ENCODE measurements at places on chromosomes 2 and 18.

GRCh38 chr2:119155633-119156032 is 2.9 kb downstream of the C1QL2 start:
- no peak for DNase-seq

DNA sequence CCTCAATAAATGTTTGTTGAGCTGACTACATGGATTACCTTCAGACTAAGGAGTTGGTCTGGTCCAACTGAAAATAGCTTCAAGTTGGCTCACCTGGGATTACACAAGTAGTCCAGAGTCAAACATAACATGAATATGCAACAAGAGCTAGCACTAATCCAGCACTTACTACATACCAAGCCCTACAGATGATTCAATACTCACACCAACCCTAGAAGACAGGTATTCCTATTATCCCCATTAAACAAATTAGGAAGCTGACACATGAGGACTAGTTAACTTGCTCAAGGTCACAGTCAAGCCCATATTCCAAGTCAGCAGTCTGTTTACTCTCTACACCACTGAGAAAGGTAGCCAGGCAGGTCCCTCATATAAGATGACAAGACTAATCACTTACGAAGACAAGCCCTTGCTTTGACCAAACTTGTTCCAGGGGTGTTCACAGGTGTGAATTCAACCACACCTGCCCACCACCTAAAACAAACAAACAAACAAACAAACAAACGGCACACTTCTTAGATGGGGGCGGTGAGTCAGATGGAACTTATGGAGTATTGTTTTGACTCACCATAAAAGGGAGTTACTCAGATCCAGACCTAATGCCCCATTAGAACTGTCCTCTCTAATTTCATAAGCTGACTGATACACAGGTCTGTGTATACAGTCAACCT is 29.1 kb downstream of the TMEM131 start:
- no peak for DNase-seq

- no peak for DNase-seq
Observed at GRCh38 chr2:230346921-230347533, 20.0 kb downstream of the SP140L start.

DNA sequence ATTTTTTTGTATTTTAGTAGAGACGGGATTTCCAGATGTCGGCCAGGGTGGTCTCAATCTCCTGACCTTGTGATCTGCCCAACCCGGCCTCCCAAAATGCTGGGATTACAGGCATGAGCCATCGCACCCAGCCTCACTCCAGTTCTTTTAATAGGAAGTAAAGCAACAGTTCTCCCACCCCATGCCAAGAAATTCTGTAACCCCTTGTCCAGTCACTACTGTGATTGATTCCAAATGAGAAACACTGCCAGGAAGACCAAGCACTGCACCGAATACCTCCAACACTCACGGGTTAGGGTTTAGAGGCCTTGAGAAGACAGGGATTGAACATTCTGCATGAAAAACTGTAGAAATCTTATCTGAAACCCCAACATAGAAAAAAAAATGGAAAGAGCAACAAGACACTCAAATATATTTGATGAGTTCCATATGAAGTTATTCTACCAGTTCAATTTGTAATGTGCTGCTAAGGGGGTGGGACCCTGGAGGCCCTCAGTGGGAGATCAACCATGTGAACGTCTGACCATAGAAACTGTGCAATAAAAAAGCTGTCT is 48.2 kb upstream of the BIN1 start:
- no peak for DNase-seq

DNA sequence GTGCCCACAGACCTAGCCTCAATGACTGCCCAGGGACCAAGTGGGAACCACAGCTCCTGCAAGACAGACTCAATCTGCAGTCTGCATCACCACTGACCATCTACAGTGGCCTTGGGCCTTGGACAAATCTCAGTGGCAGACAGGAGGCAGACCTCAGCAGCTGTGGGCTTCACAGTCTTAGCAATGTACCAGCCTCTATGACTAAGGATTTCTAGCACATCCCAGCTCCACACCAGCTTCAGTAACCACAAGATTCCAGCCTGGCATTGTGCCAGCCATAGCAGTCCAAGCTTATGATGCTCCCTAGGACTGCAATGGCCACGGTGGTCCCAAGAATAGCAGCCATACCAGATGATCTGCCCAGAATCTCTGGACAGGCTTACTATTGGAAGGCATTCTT is 19.6 kb upstream of the WDR75 start:
- DNase-seq, result no peak

DNA sequence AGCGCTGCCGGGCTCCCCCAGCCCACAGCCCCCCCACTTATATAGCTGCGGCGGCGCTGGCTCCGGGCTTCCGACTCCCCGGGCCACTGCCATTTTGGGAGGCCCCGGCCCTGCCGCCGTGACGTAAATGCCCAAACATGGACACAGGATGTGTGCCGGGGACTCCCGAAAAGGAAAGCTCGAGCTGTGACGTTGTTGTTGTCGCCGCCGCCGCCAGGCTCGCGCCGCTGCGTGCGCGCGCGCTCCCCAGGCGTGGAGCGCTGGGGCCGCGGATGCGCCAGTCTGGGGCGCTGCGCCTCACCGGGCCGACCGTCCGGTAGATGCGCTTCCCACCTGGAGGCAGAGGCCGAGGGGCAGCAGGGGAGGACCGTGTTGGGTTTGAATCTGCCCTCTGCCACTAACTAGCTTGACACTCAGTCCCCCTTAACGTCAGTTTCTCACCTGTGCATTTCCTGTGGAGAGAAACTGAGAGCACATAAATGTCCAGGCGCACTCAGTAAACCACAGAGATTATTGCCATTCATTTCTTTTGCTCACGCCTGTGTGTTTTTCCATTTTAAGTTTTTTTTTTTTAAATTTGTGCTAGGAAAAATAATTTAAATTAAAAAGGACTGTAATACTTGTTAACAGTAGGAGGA is at the start of gene EGR4:
Gene EGR4 (minus strand): TSS at position 15 of the 638 bp plus-strand sequence. CDS start 231 bp downstream, outside the sequence.
- peak; percentile 86 for DNase-seq

GRCh38 chr2:72821118-72821517 is 4.7 kb downstream of the EXOC6B start:
- no peak for DNase-seq

DNA sequence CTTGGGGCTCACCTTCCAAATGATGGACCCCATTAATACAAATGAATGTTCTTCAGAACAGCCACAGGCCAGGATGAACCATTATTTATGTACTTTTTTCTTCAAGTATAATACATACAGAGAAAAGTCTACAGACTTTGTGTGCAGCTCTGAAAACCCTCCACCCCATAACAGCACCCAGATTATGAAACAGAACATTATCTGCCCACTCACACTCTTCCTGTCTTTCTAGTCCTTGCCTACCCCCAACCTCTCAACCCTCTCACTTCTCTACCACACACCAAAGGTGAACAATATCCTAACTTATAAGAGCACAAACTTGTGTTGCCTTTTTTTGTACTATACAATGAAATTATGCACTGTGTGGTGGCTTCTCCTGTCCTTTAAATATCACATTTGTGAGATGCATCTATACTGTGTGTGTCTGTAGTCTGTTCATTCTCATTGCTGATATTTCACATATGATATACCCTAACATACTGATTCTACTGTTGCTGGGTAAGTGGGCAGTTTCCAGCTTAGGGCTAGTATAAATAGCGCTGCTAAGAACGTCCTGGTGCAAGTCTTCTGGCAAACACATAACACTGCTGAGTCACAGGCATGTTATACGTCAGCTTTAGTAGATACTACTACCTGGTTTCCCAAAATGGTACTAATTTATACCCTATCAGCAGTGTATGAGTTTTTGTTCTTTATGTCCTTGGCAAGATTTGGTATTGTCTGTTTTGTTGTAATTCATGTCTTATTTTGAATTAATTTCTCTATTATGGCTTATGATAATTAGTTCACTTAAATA is 1.0 kb upstream of the NPHP1 start:
- DNase-seq, result no peak

DNA sequence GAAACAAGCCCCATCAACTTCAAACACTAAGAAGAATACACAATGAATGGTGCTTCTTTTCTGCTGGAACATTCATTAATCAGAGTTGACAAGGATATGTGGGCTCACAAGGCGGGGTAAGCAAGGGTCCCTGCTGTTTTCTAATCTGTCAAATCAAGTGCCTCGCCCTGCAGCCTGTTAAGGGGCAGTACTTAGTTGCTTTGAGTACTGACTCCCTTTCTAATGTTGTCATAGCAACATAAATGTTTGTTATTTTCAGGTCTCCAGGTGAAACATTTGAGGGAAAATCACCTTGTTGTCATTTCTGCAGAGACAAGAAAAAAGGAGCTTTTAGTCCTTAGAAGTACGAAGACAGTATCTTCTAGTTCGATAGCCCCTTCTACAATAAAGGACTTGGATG is 284.7 kb upstream of the PKDCC start:
- no peak for DNase-seq

DNA sequence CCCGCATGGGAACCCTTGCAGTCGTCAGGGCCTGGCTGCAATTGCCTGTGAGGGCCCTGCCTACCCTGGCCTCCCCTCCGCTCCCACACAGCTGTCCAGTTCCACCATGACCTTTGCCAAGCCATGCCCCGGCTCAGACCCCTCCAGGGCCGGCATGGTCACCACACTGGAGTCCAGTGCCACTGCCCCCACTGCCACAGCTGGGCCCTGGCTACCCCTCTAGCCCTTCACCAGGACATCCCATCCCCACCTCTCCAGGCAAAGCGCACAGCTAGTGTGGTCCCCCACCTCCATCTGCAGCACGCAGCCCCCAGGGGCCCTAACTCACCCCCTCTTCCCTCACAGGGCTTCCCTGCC is 70.3 kb upstream of the SMAD7 start:
- DNase-seq, result no peak

DNA sequence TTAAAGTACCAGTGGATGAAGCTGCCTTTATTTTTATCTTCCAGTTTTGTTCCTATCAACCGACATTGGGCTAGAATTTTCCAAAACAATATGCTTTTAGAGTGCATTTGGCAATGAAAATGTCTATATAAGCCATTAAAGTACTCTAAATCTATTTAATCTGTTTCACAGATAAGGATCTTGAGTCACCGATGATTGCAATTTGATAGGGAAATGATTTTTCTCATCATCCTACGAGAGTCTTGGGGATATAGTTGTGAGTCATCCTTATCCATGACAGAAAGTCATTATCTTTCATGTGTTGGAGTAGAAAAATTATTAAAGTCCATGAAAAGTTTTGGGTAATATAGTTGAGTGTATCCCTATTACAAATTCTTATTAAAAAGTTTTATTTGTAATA is 26.1 kb downstream of the SLC39A10 start:
- no peak for DNase-seq

GRCh38 chr2:218829868-218830451 is 1.6 kb downstream of the PRKAG3 start:
- DNase-seq, result no peak

- peak; percentile 33 for DNase-seq
Observed at GRCh38 chr2:42809819-42810120, 17.4 kb upstream of the HAAO start.

DNA sequence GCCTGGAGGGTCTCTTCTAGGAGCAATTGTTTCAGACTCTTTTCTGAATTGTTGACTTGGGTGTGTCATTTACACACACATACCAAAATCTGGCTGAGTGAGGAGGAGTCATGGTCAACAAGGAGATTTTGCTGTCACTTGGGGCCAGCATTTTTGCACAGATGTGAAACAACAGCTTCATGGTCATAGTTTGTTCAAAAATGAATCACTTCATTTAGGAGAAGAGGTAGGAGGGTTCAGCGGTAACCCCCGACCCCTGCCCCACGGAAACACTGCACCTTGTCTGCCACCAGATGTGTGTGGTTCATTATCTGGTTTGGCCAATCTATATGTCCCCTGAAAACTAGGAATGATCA is 42.2 kb downstream of the LBH start:
- DNase-seq, result no peak

GRCh38 chr2:20326163-20326780 is 24.4 kb downstream of the PUM2 start:
- peak; percentile 17 for DNase-seq

GRCh38 chr2:120771781-120772208 is 36.1 kb downstream of the GLI2 start:
- DNase-seq, result no peak

GRCh38 chr2:47019961-47020681 is 104.5 kb upstream of the MCFD2 start:
- no peak for DNase-seq

DNA sequence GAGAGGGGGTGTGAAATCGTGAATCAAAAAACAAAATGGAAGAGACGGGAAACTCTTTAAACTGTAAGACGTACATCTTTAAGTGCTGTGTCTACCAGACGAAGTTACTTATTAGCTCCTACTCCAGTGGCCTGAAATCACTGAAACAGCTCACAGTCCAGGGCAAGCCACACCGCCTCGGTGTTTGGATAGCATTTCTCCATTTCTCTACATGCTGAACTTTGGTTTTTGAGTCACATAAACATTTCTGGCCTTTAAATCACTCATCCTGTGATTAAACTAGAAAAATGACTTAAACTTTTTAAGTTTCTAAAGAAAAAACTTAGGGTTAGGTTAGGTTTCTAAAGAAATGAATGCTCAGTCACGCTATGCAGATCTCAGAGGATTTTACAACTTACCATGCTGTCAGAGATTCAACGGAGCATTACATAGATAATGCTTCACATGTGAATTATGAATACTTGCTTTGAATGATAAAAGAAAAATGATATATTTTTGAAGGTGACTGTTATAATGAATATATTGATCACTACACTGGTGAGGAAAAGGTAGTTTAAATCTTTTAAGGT is 138.4 kb downstream of the MBP start:
- no peak for DNase-seq

DNA sequence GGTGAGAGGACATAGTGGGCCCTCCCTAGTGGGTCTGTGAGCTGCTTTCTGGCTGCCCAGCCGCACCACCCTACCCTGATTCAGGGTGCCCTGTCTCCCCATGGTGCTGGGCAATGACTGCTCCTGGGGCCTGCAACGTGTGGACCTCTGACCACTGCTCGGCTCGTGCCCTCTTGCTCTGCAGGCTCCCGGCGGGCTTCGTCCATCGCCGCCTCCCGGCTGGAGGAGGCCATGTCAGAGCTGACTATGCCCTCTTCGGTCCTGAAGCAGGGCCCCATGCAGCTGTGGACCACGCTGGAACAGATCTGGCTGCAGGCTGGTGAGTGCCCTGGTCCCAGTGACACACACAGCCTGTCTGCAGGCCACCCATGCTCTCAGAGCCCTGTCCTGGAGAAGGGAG is 103.5 kb downstream of the STPG4 start:
- DNase-seq, result no peak

- no peak for DNase-seq
Observed at GRCh38 chr2:181789827-181790448, 101.6 kb upstream of the ITPRID2 start.

GRCh38 chr18:23725351-23725750 is 36.1 kb downstream of the LAMA3 start:
- DNase-seq, result no peak

DNA sequence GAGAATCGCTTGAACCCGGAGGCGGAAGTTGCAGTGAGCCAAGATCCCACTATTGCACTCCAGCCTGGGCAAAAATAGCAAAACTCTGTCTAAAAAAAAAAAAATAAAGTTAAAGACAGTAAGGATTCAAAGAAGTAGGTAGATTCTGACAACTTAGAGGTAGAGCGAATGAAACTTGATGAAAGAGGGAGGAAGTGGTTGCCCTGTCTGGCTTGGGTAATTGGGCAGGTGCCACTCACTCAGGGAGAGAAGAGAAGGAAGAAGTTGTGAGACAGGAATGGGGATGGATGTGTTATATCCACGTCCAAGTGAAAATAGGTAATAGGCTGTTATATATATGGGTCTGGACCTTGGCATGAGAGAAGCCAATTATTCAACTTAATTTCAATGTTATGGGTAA is 26.3 kb downstream of the NDC80 start:
- no peak for DNase-seq

- no peak for DNase-seq
Observed at GRCh38 chr18:11366410-11366809, 217.0 kb upstream of the PIEZO2 start.

- no peak for DNase-seq
Observed at GRCh38 chr2:206083602-206084438, 2.2 kb downstream of the INO80D start.

Data from activated CD4-positive, CD25-positive, alpha-beta regulatory T cell treated with anti-CD3 and anti-CD28 coated beads, Interleukin-2, amount 50 U/mL, for 16 hours (primary cell).